Stimulated activated CD4-positive, alpha-beta T cell treated with anti-CD3 and anti-CD28 coated beads, Interleukin-1b, Interleukin-23, amount 100 ng/mL, for 24 hours (primary cell): ENCODE measurements at places on chromosomes 1 and 21.

GRCh38 chr1:91791691-91792488, 94.1 kb downstream of the TGFBR3 start:
- DNase-seq = no peak

DNA sequence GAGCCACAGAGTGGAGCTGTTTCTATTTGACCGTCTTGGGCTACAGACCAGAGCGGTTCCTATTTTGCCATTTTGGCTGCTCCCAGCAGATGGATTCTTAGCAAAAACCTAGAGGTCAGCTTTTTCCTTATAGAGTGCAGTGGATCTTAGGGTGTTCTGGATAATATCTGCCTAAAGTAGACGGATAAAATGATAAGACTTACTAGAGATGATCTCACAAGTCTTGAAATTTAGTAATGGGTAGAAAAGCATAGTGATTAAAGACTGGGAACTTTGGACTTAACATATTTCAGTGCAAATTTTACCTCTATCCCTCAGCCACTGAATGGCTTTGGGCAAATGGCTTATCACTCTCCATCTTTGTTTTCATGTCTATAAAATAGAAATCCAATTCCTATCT, 439.8 kb downstream of the ADGRL2 start:
- no peak for DNase-seq

DNA sequence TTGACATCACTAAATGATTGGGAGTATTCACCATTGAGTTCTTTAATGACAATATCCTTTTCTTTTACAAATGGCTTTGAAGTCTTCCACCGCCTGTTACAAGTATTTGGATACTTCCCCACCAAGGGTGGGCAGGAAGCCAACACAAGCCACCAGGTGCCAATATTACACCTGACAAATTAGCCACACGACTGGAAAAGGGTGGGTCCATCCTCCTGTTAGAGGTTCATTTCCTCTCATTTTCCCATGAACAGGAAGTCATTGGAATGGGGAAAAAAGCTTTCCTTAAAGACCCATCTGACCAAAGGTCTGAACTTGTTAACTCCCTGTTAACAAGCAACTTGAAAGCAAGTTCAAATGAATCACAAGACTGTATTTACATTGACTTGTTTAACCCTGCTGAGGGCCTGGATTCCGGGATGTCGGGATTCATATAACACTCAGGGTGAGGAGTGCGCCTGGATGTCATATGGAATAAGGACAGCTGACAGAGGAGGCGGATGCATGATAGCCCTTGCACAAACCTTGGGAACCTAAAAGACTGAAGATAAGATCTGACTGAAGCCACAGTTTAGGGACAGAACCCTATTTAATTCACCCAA, 40.5 kb upstream of the PROX1 start:
- DNase-seq = no peak

GRCh38 chr1:224459966-224460365, 25.4 kb upstream of the WDR26 start:
- DNase-seq = no peak

DNA sequence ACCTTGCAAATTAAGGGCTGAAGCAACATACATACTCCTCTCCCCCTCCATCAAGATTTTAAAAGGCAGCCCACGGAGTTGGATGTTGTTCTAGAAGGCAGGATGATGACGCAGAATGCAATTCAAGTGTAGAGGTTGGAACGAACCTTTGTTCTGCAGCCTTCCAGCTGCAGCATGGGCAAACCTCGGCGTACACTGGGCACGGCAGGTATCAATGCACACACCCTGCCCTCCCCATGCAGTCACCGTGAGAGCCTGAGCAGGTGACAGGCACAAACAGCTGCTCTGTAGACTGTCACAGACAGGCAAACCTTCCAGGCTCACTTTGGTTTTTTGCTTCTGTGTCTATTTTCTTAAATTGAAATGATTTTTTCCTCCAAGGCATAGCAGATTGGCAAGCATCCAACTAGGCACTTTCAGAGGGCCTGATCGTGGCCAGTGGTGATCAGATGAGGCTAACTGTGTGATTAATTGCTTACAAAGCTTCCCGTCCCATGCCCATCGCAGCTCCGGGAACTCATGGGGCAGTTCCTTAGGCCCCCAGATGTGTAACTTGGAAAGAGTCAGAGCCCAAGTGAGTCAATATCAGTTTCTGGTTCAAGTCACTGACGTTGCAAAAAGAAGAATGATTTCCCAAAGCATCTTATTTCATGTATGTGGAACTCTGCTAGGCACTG, 82.3 kb downstream of the ITPKB start:
- no peak for DNase-seq

DNA sequence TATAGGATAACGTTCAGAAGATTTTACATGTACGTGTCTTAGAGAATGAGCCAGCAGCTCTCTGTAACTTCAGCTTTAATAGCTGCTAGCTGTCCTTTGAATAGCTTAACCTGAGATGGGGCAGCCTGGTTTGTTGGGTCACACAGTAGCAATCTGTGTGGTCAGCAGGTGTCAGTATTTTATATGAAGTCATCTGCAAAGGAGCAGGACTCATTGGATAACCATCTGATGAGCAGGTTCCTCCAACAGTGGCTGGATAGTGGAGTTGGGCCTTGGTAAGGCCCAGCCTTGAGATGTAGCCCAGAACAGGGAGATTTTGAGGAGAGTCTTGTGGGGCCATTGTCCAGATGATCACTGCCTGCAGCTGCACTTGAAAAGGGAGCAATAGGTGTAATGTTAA, 6.4 kb downstream of the GSTM5 start:
- DNase-seq = no peak

DNA sequence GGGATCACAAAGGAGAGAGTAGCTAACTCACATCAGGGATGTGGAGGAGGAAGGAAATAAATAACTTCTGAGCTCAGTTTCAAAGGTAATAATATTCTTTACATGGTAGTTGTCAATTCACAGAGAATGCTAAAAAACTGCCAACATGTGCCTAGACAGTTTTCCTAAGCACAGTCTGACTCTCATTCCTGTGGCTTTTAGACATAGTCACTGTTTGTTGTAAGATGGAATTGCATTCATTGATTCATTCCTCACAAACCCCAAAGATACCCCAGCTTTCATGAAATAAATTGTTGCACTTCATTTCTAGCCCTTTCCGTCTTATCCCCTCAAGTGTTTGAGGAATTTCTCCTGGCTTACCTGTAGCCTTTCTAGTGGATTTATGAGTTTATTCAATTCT, 263.9 kb downstream of the NTNG1 start:
- no peak for DNase-seq
